ENCODE measurements at places on chromosomes 7 and 10.

DNA sequence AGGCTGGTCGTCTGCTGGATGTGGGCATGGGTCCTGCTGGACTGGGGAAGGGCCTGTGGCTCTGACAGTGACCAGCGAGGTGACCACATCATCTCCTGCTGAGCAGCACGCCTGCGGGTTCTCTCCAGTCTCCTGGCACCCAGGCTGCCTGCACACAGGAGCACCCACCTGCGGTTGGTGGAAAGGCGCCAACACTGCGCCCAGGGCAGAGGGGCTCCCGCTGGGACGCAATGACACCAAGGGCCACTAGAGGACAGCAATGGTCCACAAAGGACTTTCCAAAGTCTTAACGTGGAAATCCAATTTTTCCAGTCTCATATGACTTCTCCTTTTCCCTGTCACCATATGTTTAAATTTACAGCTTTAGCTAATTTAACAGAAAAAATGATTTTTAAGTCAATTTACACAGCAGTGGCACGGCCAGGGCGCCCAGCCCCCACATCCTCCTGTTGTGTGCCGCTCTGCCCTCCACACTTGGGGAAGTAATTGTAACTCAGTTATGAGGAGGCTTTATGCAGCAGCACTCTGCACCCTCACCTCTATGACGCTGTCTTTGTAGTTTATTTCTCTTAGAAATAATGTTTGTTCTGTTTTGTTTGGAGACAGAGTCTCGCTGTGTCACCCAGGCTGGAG, 38.1 kb downstream of the CFAP46 start:
- DNase-seq, result peak; percentile 35

- DNase-seq, result no peak
Measured at GRCh38 chr7:143172354-143172753, 10.9 kb upstream of the TAS2R39 start.

DNA sequence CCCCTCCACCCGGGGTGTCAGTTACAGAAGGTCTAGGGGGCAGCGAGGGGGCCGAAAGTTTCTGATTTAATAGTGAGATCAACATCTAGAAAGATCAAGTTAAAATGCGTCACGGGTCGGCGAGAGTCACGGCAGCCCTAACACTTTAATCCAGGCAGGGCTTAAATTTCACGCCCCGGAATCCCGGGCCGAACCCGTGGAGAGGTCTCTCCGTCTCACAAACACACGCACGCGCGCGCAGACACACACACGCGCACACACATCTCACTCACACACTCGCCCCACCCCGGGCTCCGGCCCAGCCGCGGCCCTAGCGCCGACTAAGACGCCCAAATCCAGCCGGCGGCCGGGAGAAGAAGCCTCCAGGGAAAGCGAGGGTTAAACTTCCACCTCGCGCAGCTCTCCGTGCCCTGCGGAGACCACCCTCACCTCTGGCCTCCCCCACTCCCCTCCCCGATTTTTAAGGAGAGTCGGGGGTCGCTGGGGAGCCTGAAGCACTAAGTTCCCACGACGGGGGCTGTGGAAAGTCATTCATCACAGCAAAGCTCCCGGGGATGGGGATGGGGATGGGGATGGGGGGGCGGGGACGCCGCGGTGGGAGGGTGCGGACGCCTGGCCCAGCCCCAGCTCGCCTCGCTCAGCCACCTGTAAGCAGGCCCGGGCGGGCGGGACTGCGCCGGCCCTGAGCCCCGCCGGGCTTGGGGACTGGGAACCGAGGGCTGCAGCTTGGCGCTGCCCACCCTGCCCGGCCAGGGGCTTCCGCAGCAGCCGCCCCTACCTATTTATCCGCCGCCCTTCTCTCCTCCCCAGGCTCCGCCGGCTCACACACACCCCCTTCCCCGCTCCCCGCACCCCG, 1.6 kb downstream of the PDGFA start:
- DNase-seq, result peak; percentile 45

DNA sequence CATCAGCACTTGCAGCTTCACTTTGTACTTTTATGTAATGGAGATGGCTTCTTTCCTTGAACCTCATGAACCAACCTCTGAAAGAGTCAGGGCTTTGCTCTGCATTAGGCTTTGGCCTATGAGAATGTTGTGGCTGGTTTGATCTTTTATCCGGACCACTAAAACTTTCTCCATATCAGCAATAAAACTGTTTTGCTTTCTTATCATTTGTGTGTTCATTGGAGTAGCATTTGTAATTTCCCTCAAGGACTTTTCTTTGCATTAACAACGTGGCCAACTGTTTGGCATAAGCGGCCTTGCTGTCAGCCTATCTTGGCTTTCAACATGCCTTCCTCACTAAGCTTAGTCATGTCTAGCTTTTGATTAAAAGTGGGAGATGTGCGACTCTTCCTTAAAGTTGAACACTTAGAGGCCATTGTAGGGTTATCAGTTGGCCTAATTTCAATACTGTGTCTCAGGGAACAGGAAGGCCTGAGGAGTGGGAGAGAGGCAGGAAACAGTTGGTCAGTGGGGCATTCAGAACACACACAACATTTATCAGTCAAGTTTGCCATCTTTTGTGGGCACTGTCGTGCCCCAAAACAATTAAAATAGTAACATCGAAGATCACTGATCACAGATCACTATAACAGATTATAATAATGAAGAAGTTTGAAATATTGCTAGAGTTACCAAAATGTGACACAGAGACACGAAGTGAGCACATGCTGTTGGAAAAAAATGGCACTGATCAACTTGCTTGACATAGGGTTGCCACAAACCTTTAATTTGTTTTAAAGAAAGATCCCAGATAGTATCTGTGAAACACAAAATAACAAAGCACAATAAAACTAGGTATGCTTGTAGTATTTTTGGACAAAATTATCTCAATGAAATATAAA, 64.7 kb downstream of the NRF1 start:
- no peak for DNase-seq

- DNase-seq, result no peak
Measured at GRCh38 chr7:106965108-106965507, 79.4 kb upstream of the PRKAR2B start.

- DNase-seq, result peak; percentile 89
Measured at GRCh38 chr7:44386139-44386913, 60.9 kb upstream of the CAMK2B start.

DNA sequence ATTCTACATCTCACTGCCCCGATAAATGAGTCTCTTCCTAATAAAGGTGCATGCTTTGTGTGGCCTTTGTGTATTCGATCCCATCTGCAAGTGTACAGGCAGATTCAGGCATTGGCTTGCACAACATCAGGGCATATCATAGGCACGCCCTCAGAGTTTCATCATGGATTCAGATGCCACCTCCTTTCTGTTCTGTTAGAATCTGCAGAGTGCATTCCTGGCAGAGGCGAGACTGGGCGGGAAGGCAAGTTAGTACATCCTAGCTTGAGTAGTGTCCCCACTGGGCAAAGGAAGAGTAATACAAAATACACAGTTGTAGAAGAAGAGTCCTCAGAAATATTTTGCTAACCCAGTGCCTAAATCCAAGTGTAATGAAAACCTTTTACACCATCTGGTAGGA, 346.5 kb upstream of the GALNT17 start:
- no peak for DNase-seq

DNA sequence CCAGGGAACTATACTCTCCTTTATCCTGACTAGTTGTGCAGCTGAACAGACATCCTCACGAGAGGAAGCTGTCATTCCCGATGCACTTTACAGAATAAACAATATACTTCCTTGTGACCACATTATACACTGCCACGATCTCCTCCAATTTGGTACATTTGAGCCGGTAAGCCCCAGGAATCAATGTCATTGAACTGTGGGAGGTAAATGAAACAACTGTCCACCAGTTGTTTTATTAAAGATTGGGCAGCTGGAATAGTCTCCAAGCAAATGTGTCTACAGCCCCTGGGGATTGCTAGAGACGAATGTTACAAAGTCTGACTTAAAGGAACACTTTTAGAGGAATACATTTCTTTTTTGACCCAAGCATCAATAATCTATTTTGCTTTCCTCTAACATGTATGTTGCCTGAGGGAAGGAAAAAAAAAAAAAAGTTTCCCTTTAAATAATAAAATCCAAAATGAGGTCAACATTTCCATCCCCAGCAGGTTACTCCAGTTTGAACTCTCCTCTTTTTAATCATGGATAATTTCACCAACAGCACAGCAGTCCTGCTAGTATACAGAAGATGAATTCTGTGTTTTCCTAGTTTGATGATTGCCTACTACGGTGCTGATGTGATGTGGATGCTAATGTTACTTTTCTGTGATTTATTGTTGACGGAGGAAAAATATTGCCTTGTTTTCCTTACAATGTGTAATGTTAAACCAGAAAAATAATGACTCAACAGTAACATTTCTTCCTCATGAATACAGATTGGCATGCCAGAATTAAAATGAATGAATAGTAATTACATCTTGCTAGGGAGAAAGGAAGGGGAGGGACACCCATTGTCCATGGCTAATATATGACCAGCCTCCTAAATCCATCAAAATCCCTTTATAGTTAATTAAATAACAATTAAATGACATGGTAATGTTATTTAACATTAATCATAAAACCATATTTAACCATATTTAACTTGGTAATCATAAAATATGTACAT, 360.9 kb downstream of the NEBL start:
- no peak for DNase-seq

DNA sequence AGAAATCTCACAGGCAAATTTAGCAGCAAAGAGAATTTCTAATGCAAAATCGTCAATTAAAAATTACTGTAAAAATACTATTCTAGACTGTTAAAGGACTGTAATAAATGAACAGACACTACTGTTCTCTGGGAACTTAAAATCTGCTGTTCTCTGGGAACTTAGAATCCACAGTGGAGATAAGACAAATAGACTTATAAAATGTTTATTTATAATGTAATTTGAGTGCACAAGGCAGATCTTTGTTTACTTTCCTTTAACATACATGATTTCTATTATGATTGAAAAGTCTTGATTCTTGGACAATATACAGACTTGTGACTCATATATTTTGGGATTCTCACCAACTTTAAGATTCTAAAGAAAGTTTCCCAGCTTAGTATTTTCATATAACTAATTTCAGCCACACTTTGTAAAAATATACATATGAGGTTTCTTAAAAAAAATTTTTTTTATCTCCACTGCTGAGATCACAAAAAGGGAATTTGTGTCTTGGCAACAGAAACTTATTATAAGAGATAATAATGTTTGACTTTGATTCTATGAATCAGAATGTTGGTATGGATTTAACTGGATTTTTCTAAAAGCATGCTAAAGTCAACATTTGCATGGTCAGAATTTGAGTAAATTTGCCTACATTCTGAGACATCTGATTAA, 166.3 kb upstream of the RHOBTB1 start:
- DNase-seq, result no peak

DNA sequence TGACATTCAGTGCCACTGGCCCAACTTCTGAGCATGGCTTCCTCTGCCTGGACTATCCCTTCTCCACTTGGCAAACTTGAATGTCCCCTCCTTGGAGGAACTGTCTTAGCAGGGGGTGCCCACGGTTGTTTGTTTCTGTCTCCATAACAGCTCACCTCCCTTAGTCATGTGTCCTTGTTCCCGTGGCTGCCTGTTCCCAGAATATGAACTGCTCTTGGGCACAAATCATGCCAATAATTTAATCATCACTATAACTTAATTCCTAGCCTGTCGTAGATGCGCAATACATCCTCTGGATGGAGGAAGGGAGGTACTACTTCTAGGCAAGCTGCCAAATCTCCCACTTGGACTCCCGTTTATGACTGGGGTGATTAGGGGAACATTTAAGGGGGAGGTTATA, 173.1 kb downstream of the MYOF start:
- DNase-seq, result peak; percentile 28

DNA sequence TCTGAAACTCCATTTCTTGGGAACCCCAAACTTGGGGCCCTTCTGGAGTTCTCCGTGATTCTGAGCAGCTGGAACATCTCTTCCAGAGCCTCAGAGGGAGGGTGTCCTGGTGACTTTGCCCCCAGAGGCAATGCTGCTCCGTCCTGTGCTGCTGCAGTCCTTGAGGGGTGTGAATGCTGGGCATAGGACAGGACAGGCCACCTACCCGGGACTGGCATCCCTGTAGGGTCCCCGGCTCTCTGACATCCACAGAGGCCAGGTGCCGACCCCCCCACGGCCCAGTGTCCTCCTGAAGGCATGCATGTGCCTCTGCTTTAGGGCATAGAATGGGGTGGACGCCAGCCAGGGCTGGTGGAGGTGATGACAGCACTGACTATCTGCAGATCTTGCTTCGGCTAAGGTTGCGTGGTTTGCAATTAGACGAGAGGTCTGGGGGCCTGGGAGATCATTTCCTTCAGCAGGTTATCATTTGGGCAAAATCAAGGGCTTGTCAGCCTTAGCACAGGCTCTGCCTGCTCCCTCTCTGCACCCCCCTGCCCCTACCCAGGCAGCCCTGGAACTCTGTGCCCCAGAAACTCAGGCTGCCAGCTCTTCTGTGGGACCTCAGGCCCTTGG, 136.9 kb upstream of the GPR26 start:
- no peak for DNase-seq

GRCh38 chr10:123995082-123995460, 98.3 kb downstream of the CHST15 start:
- DNase-seq, result peak; percentile 17

DNA sequence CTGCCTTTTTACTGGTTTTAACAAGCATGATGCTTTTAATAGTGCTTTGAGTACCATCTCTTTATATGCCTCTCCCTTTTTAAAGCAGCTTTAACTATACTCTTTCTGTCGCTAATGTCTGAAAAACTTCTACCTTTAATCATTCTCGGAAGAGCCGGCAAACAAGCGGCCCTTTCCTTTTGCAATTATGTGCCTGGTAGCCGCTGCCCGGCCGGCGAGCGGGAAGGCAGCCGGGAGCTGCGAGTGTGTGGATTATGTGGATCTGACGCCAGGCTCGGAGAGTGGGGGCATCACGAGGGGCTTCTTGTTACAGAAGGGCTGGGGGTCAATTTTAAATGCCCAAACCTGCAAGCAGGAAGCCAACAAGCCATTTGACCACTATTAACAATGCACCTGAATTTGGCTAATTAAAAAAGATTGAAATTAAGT, 120.9 kb downstream of the BUB3 start:
- no peak for DNase-seq

GRCh38 chr7:23445326-23445725, 25.0 kb downstream of the IGF2BP3 start:
- no peak for DNase-seq

- no peak for DNase-seq
Measured at GRCh38 chr10:49654036-49654693, 25.3 kb upstream of the C10orf53 start.

GRCh38 chr10:43965033-43965917, 316.6 kb upstream of the ZNF32 start:
- DNase-seq, result peak; percentile 49

- DNase-seq, result no peak
Measured at GRCh38 chr10:74586088-74586585, 240.3 kb upstream of the KAT6B start.

- peak; percentile 37 for DNase-seq
Measured at GRCh38 chr10:61140765-61141392, 196.9 kb upstream of the RHOBTB1 start.

DNA sequence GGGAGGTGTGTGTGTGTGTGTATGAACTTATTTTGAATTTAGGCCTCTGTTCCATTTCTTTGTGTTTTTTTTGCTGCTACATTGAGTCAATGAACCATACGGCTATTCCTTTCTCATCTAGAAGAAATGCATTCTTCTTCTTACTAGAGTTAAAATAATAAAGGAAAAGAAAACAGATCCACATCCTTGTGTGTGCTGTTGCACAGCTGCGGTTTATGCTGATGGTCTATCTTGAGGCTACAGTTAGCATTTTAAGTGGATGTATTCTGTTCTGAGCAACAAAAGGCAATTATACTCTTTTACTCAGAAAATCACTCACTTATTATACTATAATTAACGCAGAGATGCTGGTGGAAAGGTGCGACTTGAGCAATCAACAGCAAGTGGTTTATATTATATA, 615.0 kb upstream of the MBL2 start:
- DNase-seq, result no peak

Data from RCC 7860 (cell line).